ENCODE measurements at places on chromosomes 1 and 21.

GRCh38 chr1:87938631-87939030 lies 610.0 kb downstream of the LMO4 start:
- DNase-seq, result no peak

DNA sequence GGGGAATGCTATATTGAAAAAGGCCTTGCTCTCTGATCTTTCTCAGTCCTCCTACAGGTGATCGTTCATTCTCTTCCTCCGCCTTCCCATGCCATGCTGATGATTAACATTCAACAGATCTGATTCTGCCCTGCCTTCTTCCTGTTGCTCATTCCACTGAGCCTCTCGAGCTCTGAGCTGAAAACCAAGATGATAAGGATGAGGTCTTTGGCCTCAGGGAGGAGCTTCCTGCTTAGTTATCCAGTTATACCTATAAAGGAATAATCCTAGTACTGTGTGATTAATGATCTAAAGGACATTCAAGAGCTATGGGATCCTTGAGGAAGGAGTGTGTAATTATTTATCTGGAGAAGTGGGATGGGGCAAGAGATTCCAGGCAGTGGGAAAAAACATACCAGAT lies 25.2 kb upstream of the MAP3K7CL start:
- no peak for DNase-seq

DNA sequence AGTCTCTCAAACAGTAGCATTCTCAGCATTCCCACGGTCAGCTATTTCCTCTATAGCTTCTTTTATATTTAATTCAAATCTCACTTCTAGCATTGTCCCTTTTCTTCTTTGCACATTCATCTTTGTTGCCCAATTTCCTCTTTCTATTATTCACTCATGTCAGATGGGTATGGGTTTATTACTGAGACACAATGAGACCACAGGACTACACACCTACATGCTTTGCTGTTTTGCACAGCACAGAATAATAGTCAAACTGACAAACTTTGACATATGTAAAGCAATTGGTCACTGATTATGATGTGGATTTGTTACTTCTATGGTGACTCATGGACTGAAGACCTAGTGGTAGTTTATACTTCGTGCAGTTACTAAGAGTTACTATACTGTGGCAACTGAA lies 5.8 kb upstream of the CD1C start:
- no peak for DNase-seq

DNA sequence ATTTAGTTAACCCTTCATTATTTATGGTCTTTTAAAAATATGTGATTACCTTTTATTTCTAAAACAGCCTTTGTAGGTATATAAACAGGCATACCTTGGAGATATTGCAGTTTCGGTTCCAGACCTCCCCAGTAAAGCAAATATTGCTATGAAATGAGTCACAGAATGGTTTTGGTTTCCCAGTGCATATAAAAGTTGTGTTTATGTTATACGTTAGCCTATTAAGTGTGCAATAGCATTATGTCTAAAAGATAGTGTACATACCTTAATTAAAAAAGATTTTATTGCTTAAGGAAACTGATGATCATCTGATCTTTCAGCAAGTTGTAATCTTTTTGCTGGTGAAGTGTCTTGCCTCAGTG lies 44.1 kb downstream of the XCL2 start:
- DNase-seq, result no peak

DNA sequence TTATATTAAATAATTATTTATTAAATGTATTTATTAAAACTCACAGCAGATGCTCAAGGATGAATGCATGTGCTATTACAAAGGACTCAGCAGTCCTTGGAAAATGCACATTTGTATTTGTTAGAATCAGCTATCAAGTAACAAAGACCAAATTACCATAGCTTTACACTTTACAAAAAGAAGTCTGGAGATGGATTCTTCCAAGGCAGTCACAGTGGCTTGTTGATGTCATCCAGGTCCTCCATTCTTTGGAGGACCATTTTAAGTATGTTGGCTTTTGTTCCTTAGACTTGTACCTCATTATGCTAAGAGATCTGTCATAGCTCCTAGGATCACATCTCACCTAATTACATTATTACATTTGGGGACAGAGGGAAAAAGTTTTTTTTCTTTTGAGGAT lies 63.4 kb downstream of the NTMT2 start:
- no peak for DNase-seq

DNA sequence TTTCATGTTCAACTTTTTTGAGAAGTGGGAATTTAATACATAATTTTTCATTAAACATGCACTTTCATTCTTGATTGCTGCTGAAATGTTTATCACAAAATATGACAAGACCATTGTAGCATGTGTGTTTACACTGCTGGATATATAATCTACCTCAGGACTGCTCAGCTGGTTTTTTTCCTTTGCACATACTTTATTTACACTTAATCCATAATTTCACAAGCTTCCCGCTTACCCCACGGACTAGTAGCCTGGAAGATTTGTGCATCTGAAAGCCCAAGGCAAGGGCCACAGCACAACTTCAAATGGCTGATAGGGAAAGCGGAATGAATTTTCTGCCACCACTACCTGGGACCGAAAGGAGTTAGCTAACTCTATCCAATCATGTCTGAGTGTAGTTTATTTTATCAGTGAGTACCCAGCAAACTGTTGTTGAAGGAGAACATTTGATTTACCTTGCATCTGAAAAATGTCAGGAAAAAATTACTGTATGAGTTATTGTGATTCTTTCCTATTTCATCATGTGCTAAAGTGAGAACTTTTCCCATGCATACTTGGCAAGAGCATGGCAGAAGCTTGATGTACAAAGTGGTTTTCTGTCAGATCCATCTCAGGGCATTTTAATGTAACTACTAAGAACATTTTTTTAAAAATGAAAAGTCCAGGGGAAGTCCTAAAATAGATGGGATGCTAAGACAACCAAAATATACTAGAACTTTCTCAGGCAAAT lies 558.2 kb upstream of the USP24 start:
- DNase-seq, result no peak

DNA sequence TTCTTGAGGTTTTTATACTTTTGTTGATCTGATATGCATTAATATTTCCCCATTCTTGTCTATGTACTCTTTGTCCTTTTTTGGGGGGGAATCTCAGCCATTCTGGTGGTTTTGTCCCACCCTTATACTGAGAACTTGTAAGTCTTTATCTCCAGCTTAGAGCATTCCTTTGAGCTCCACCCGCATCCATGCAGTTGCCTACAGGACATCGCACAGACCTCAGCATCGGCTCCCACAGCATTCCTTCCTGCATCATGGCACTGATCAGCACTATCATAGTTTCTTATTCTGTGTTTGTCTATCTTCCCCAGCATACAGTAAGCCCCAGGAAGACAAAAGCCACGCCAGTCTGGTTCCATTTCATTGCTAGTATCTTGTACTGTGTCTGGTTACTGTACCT lies 33.0 kb downstream of the HHAT start:
- DNase-seq, result no peak

GRCh38 chr1:150259758-150260669 lies 2.4 kb downstream of the CA14 start:
- DNase-seq, result no peak

- no peak for DNase-seq
These were observed 30.3 kb downstream of the PARK7 start for GRCh38 chr1:7991504-7992440.

GRCh38 chr1:204621396-204621795 lies 64.1 kb downstream of the LRRN2 start:
- no peak for DNase-seq

- no peak for DNase-seq
These were observed 31.4 kb upstream of the KIRREL1 start for GRCh38 chr1:157961805-157962762.

- no peak for DNase-seq
These were observed 11.6 kb downstream of the STYXL2 start for GRCh38 chr1:167105271-167106118.

DNA sequence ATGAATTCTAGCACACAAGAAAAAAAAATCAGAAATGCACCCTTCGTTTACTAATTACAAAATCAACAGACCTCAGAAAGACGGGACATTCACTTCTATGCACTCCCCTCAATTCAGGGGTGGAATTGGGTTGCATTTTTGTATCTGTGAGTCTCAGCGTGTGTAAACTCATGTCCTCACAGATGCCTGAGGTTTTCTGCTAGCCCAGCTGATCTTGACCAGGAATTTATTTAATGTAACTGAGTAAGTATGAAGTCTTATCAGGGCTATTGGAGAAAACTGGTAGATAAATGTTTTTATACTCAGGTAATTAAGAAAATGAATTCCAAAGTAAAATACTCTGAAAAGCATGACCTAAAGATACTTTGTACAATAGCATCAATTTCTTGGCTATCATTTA lies 167.7 kb downstream of the RUNX1 start:
- no peak for DNase-seq

GRCh38 chr21:34358866-34359265 lies 4.9 kb upstream of the KCNE2 start:
- DNase-seq, result no peak

- DNase-seq, result no peak
These were observed 23.3 kb downstream of the CYP2J2 start for GRCh38 chr1:59903141-59903754.

DNA sequence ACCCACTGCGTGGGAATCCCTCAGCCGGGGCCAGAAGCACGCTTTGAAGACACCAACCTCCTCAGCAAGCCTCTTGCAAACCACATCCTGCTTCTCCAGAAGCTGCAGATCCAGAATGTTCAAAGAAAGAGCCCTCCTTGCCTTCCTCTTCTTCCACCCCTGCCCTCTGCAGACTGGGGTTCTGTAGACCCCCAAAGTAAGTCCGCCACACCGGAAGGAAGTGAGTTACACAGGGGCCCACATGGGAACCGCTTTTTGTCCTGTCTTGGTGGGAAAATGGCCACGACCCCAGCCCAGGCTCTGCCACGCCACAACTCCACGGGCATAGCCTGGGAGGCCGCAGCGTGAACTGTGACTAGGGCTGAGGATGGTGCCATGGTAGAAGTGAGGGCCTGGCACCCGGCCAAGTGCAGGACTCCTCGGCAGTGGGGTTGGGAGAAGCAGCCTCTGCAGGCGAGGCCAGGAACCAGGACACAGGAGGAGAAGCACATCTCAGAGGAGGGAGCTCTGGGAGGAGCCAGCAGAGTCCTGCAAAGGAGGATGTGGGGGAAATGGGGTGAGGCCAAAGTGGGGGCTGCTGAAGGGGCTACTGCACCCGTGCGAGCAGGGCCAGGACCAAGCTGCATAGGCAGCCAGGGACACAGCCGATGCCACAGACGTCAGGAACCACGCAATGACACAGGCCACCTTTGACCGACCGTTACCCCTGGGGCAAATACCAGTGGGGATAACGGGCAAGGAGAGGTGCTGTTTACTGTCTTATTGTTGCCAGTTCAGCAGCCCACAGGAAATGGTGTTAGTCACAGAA lies 30.9 kb downstream of the PDE9A start:
- DNase-seq, result peak; percentile 27

DNA sequence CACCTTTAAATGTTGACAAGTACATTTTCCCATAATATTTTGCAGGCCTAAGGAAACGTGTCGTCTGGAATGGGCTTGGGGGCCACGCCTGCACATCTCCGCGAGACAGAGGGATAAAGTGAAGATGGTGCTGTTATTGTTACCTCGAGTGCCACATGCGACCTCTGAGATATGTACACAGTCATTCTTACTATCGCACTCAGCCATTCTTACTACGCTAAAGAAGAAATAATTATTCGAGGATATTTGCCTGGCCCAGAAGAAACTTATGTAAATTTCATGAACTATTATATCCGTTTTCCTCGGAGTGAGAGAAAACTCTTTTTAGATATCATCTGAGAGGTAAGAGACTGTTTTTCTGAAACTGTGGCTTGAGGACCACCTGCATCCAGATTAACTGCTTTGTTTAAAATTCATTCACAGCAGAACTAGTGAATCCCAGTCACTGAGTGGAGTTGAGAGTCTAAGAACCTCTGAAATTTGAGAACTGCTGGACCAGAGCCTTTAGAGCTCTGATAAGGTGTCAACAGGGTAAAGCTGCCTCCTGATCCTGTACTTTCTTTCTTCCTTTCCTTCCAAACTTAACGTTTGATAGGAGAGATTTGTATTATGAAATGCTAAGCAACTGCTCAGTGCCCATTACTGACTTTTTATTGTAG lies 811 bp downstream of the EXO1 start:
- no peak for DNase-seq

- no peak for DNase-seq
These were observed 47.9 kb upstream of the BCAR3 start for GRCh38 chr1:93729502-93729901.

DNA sequence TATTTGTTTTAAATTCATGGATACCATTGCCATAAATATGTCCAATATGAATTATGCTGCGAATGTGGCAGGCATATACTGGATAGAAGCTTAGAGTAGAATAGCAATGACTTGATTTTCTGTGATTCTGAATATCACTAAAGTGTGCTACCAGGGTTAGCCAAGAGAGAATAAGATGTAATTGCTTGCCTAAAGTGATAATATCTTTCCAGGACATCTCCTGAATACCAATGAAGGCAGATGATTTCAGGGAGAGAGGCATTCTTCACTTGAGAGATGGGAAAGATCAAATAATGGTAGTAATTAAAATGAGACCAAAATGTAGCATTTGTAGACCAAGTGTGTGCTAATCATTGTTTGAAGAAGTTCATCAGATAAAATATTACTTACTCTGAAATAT lies 53.4 kb upstream of the KIAA1614 start:
- DNase-seq, result no peak

GRCh38 chr1:232459826-232460225 lies 170.1 kb downstream of the SIPA1L2 start:
- no peak for DNase-seq

DNA sequence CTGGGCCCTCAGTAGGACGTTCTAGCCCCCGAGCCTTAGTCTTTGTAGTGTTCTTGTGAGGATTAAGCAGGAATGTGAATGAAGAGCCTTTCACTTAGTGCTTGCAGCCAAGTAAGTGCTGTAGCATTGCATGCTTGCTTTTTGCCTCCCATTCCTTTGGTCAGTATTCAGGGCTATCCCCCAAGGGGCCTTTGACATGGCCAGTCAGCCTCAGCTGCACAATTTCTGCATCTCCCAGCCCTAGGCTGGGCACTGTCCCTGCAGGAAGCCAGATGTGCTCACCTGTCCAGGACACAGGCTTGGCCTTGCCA lies 30.5 kb downstream of the SOX13 start:
- DNase-seq, result no peak

DNA sequence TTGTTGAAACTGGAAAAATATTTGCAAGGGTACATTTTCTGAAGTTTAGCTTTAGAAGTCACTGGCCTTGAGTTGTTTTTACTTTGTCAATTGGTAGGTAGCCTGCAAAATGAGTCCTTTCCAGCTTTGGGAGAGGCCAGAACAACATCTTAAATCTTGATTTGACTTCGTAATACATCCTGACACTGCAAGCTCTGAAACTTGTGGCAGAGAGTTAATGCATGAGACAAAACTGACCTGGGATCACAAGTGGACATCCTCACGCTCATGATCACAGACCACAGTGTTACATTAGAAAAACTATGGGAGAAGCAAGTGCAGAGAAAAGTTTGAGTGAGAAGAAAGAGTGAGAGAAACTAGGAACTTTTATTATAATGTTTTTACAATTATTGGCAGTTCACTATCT lies 550.9 kb downstream of the USP25 start:
- no peak for DNase-seq

GRCh38 chr1:229229721-229230139 lies 41.2 kb upstream of the RAB4A start:
- DNase-seq, result no peak

- DNase-seq, result no peak
These were observed 459.2 kb upstream of the PKN2 start for GRCh38 chr1:88224906-88225305.

Measured in activated T-cell treated with anti-CD3 and anti-CD28 coated beads for 4 hours (primary cell).